ENCODE measurements at places on chromosomes 2 and 18.

DNA sequence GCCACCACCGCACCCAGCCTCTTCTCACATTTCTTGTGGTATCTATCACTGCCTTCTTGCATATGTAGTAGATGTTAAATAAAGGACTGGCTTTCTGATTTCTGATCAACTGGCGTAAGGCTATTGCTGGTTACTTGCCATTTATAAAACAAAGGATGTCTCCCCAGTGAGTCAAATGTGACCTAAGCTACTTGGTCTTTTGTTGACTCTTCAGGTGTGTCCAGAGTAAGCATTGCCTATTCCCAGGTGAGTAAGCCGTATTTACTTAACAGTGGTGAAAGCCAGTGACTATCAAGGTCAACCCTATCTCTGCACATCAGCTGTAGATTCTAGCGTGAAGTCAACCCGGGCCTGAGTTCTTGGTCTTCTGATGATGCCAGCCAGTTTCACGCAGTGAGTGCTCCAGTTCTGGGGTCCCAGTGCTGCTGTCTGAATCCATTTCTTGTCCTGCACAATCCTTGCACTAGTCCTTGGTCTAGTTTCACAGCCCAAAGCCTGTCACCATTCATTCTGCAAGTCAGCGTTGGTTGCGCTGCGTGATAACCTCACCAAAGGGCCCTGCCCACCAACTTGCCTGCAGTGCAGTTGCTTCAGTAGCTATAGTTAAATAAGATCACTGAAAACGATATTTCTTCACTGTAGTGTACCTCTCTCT lies 120.2 kb downstream of the GBX2 start:
- DNase-seq, result no peak

GRCh38 chr2:74779265-74779558 lies 54.7 kb upstream of the HK2 start:
- DNase-seq, result no peak

DNA sequence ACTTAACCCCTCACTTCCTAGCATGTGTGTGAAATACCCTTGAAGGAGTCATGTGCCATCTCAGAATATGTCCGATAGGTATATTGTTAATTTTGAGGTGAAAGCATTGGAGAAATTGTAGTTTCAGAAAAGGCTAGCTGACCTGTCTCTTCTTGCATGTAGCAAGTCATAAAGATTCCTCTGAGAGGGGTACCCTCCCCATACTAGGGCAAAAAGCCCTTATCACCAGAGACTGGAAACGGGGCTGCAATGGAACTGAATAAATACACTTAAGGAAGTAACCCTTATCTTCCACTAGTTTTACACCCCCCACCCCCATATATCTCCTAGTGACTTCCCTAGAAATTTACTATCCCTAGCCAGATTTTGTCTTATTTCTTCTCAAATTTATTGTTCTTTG lies 1.8 kb upstream of the SF3B6 start:
- DNase-seq, result no peak

DNA sequence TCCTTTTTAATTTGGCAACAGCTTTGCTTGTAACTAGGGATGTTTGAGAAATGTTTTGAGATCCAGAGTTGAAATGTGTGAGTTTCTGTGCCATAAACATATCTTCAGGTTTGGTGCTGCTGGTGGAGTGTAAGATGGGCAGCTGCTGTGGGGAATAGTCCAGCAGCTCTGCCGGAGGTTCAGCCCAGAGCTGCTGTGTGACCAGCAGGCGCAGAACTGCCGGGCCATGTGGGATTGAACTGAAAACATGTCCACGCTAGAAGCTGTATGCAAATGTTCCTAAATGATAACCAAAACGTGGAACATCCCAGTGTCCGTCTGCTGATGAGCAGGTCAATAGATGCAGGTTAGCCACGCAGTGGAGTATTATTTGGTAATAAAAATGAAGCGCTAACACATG lies 99.6 kb downstream of the DGKD start:
- DNase-seq, result no peak

GRCh38 chr2:150374492-150374891 lies 113.0 kb downstream of the RND3 start:
- DNase-seq, result no peak

DNA sequence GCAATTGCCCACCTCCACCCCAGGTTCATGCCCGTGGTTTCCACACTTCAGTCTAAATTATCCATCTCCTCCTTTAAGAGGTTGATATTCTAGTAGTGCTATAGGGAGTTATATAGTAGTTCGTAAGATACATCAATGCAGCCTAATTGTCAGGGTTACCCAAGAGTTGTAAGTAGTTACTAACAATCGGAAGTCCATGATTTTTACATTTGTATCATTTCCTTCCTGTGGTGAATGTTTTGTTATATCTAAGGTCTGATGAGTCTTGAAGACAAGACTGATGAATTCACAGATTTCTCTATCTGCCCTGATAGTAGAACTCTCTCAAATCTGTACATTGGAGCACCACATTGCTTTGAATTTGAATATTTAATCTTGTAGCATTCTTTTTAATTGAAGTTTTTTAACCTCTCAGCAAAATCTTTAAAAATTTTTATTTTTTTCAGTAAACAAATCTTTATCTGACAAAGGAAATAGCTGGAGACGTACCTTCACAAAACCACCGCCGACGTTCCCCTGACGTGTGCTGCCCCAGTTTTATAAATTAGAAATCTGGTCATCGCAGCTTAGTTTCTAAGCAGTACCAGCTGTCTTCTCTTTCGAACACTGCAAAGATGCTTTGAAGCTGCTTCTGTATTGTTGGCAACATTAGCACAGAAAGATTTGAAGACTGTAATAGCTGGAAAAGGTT lies 264.5 kb downstream of the SOCS6 start:
- peak; percentile 21 for DNase-seq

DNA sequence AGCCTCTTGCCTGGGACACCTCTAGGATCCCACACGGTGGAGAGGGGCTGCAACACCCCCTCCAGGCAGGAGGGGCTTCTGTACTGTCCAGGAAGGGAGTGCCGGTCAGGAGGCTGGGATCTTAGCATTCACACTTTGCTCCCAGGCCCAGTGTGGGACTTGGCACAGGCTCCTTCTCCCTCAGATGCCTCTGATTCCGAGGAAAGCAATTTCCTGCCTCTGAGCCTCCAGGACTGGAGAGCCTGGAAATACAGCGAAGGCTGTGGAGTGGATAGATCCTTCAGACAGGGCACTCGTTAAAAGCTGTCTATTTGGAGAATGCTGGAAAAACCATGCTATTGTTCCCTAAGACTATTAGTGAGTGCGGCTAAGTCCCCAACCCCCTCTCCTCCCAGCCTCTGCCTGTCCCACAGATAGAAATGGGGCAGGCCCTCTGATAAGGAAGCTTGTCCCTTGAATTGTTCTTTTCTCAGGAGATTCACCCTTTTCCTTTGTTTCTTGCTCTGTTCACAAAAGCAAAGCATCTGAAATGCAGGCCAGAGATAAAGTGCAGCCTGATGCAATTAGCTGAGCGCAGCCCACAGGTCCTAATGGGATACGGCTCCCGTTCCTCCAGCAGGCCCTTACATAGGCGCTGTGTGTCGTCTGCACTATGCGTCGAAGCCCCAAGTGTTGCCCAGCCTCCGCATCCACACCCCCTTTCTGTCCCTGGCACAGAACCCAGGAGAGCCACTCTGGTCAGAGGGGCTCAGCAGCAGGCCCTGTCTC lies 252.2 kb downstream of the KLHL29 start:
- DNase-seq, result no peak

DNA sequence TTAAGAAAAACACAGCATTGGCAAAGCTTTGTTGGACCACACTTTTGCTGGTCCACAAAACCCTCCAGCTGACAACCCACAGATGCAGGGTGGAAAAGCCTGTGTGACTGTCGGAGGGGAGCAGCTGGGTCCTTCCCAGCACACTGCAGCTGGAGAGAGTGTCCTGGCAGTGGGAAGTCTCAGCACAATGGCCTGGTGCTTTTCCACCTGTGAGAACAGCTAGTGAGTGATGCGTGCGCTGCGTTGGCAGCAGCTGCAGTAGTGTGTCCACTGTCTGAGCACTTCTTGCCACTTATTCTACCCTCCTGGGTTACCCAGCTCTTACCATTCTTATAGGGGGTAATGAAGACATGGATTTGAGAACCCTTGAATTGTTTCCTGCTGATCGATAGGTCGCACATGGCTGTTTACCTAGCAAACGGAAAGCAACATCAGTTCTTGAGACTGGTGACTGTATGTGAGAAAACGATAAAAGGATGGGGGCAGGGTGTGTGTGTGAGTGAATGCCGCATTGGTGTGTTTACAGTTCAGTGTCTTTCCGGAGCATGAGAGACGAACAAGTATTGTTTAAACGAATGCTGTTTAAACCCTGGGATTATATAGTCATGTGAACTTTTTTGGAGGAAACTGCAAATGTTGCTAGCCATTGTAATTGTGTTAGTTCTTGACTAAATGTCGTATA lies 69.7 kb downstream of the LYPD6 start:
- DNase-seq, result no peak

DNA sequence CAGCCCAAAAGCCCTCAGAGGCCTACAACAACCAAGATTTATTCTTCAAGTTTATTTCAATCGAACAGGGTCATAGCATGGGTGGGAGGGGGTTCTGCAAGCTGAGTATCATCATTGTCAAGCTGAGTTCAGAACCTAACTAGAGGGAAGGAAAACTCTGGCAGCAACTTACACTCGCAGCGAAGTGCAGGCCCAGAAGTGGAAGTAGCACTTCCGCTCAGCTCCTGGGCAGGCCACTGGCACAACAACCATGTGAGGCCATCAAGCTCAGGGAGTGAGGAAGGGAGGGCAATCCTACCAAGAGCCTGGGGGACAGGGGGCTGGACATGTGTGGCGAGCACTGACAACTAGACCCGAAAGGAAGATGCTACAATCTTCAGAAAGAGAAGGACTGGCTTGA lies 4.8 kb downstream of the UXS1 start:
- DNase-seq, result no peak

- DNase-seq, result no peak
These were observed 65.6 kb downstream of the EMX1 start for GRCh38 chr2:72982781-72983499.

DNA sequence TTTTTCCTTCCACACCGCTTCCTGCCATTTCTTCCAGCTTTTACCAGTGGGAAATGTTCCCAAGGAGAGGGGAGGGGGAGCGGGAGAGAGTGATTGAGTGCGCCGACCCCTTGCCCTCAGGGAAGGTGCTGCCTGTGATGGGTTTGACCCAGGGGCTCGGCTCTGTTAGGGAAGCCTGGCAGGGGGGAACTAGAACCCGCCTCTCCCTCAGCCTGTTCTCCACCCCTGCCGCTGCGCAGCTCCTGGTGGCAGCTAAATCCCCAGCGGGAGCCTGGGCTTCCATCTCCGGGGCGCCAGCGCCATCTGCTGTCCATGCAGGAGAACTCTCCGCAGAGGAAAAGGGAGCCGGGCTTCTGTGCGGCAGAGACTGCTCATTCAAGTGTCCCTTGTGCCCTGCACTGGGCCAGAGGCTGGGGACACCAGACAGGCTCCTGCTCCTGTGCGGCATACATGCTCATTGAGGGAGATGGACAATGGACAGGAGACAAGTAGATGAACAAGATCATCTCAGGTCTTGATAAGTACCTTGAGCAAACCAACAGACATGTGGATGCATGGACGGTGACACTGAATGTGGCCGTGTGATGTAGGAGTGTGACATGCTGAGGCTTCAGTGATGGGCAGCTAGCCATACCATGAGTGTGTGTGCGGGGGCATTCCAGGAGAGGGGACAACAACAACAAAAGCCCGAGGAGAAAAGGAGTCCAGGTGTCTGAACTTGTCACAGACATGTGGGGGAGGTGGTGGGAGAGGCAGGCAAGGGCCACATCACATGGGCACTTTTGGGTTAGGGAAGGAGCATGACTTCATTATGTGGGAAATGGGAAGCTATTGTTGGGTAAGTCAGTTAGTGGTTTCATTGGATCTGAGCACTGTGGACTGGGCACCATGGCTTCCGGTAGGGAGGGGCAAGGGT lies 13.3 kb downstream of the CHPF start:
- peak; percentile 87 for DNase-seq

All from T-cell (primary cell).